ENCODE measurements at places on chromosomes 11 and 22. TPM values are rescaled to one million over a fixed set of nuclear protein-coding genes. Genes with fewer than 3 reads are reported as not detected.
A peak's percentile ranks its signal among the peaks of the same experiment; 100 is the strongest.

GRCh38 chr11:2265396-2265795, 5.0 kb downstream of the ASCL2 start:
- peak; percentile 74 for DNase-seq

DNA sequence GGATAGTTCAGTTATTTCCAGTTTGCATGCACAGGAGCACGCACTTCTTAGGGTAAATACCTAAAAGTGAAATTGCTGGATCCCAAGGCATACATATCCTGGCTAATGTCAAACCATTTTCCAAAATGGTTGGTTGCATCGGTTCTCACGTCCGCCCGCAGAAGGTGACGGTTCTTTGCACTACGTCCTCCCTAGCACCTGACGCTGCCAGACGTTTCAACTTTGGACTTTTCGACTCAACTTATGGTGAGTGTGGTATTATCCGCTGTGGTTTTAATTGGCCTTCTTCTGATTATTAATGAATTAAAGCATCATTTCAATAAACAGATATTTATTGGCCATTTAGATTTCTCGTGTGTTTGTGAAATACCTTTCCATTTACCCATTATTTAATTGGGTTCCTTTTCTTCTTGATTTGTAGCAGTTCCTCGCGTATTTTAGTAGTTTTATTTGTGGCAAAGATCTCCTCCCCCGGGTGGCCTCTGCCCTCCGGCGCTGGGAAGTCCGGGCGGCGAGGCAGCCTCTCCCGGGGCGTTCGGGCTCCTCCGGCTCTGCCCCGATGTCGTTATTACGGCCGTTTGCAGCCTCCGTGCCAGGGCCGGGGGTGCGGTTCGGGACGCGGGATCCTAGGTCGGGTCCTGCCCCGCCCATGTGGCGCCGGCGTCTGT, at the start of gene JHY:
JHY (plus strand) TSS at position 571 of the 668 bp plus-strand sequence. CDS start 3,091 bp downstream, outside the sequence.
- DNase-seq = no peak

GRCh38 chr11:129061492-129062230, 119.0 kb upstream of the TP53AIP1 start:
- no peak for DNase-seq

- no peak for DNase-seq
Measured at GRCh38 chr11:132792341-132793140, 739.8 kb downstream of the OPCML start.

GRCh38 chr22:36104435-36104834, 56.1 kb downstream of the APOL3 start:
- DNase-seq = no peak

DNA sequence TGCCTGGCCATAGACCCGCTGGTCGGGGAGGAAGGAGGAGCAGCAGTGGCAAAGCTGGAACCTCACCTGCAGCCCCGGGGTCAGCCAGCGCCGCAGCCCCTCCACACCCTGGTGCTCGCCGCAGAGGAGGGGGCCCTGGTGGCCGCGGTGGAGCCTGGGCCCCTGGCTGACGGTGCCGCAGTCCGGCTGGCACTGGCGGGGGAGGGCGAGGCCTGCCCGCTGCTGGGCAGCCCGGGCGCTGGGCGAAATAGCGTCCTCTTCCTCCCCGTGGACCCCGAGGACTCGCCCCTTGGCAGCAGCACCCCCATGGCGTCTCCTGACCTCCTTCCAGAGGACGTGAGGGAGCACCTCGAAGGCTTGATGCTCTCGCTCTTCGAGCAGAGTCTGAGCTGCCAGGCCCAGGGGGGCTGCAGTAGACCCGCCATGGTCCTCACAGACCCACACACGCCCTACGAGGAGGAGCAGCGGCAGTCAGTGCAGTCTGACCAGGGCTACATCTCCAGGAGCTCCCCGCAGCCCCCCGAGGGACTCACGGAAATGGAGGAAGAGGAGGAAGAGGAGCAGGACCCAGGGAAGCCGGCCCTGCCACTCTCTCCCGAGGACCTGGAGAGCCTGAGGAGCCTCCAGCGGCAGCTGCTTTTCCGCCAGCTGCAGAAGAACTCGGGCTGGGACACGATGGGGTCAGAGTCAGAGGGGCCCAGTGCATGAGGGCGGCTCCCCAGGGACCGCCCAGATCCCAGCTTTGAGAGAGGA, 11.9 kb downstream of the TMEM121B start:
- peak; percentile 59 for DNase-seq

DNA sequence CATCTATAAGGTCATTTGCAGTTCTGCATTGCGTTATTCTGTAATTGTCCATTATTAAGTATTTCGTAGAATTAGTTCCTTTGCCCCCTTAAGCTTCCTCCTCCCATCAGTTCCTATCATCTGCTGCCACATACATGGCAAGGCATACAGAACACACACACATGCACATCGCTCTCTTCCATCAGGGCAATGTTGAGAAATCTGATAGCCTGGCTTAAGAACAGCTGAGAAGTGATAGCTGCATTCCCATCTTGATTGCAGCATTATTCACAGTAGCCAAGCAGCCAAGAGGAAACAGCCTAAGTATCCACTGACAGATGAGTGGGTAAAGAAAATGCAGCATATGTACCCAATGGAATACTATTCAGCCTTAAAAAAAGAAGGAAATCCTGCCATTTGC, 186.8 kb upstream of the CADM1 start:
- DNase-seq = no peak

GRCh38 chr11:3109921-3110706, 52.9 kb upstream of the CARS1 start:
- peak; percentile 73 for DNase-seq

- DNase-seq = no peak
Measured at GRCh38 chr11:80898910-80899309, 1458.1 kb upstream of the TENM4 start.

DNA sequence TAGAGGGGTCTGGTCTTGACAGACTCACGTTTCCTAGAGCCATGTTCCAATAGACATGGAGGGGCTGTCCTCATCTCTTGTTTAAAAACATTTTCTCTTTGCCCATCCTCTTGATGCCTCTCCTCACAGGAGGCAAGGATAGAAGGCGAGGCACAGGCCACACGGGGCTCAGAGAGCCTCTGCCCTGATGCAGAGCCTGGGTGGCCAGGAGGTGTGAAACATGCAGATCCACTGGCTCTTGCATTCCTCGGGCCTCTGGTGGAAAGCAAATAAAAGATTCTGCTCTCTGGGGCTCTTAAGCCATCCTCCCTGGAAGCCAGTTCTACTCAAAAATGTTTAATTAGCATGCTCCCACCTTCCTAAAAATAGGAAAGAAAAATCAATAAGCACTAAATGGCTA, 43.6 kb upstream of the NTM start:
- DNase-seq = no peak

GRCh38 chr11:131506348-131506747, 135.9 kb downstream of the NTM start:
- no peak for DNase-seq

DNA sequence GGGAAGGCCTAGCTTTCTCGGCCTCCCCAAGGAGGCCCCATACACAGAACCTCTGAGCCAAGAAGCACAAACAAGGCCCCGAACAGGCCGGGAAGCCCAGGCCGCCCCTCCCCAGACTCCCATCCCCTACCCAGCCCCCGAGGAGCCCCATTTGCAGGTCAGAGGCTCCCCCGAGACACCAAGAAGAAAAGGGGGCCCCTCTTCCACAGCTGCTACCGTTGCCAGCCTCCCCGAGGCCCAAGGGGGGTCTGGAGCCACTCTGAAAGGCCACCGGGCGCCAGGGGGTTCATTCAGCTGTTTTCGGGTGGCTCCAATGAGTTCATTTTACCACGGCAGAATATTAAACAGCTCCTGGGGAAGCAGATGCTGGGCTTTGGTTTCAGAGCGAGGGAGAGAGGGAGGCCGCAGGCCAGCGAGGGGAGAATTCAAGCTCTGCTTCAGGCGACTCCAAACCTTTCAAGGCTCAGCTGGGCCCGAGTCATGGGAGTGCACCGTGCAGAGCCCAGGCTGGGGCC, 28.5 kb downstream of the MN1 start:
- DNase-seq = no peak

DNA sequence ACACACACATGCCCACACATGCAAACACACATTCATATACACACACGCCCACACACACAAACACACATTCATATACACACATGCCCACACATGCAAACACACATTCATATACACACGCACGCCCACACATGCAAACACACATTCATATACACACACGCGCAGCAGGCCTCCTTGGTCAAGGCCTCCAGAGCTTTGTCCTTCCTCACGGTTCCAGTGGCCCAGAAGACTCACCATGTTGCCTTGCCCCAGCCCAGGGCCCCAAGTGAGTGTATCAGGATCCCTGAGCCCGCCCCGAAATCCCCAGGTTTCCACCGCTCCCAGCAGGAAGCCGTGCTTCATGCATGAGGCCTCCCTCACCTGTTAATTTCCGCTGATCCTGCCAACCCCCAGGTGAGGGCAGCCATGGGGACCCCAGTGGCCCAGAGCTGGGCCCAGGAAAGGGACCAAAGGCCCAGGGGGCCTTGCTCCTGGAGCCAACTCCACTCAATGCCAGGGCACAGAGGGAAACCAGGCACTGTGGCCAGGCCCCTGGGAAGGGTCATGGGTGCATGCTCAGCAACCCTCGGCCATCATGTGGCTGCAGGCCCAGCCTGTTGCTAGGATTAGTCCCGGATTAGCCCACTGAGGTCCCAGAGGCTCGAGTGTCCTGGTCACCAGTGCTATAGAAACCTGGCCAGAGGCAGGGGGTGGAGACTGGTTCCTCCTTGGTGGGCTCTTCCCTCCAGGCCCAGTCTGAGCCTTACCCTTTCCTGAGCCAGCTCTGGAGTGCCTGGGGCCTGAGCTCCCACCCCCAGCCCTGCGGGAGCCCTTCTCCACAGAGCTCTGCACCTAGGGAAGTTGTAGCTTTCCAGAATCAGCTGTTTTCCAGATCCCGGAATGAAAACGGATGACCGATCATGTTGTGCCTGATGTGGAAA, 34.4 kb downstream of the IGF2 start:
- DNase-seq = no peak

GRCh38 chr11:107337917-107338316, 119.7 kb downstream of the CWF19L2 start:
- DNase-seq = no peak

DNA sequence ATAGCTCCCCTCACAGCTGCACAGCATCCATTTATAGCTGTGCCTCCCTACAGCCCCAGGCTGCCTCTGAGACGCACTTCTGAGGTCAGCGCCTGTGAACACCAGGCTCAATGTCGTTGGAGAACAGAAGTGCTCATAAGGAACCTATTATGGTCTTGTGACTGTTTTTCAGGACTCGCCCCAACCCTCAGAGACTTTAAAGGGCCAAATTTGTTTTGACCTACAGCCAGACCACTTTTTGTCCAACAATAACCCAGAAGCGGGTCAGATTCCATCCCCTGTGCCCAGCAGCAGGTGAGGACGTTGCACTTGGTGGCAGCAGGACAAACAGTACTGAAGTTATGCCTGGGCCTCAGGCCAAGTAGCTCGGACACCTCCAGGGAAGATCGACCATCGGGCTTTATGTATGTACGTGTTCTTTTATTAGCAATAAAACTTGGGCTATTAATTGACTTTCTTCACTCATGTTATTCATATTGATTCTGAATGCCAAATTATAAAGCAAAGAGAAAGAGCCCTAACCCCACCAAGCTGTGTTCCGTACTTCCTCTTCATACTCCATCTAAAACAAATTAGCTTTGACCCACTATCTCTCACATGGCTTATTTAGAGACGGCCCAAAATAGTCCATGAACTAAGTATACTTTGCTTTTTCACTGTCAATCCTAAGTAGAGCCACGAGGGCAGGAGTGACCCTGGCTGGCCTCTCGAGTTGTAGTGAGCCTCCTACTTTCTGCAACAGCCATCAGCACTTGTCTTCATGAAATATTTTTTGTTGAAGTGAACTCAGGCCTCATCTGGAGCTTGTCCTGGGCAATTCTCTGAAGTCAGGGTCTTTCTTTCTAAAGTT, 92.3 kb upstream of the PAX6 start:
- DNase-seq = no peak

DNA sequence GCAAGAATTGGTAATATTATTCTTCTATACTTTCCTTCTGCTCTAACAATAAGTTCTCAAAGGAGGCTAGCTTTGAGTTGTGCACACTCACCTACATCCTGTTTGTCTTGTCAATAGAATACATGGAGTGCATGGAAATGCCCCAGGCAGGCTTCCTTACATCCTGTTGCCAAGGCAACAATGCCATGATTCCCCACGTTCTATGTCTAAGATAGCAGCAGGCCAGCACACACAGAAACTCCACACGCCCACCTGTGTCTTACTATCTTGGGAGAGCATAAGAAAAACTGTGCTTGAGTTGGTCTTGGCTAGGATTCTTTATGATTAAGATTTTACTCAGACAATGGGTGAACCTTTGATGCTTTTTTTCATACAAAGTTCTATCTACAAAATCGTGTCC, 379.2 kb downstream of the AASDHPPT start:
- no peak for DNase-seq

DNA sequence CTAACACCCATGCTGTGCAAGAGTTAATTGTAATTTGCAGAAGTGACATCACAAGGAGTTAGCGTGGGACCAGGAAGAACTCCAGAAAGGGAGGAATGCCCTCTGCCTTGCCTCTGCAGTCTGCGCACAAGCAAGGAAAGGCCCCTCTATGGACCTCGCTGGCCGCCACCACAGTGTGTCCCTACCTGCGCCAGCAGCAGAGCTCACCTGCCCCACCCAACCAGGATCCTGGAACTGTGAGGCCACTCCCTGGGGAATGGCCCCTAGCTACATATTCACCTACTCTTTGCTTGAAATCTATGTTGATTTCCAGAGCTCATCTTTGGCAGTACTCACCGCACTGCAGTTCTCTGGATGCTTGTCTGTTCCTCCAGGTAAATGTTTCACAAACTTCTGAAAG, 72.0 kb upstream of the MTNR1B start:
- no peak for DNase-seq

- no peak for DNase-seq
Measured at GRCh38 chr11:70067036-70067435, 11.1 kb upstream of the ANO1 start.

DNA sequence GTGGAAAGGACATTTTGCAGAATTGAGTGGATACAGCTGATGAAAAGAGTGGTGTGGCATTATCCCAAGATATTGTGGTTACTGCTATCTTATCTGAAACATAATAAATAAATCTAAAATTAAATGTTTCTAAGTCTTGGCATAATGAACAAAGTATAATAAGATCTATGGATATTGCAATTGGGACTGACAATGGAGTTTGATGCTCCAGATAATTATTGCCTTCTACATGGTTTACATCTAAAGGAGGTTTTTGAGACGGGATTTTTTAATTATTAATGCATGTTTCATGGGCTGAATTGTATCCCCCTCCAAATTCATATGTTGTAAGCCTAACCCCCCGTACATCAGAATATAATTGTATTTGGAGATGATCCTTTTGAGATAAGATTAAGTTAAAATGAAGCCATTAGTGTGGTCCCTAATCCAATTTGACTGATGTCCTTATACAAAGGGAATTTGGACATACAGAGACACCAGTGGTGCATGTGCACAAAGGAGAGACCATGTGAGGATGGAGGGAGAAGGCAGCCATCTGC, 198.5 kb downstream of the MSANTD4 start:
- DNase-seq = no peak

VSIG2 gene
- 1.2 TPM for total RNA-seq

FIBIN gene
- 15.4 TPM for total RNA-seq

PKNOX2 gene
- 7.1 TPM for total RNA-seq

CLMP gene
- total RNA-seq = 5.9 TPM

INCENP gene
- 13.5 TPM for total RNA-seq

MUC5AC gene
- total RNA-seq = not detected

OR52I1 gene
- not detected for total RNA-seq

FGF3 gene
- not detected for total RNA-seq

NUP50 gene
- 13.4 TPM for total RNA-seq

MYOD1 gene
- total RNA-seq = not detected

All from cardiac septum (tissue), 1 donor.